ENCODE measurements at places on chromosomes 7 and 10.

- no peak for DNase-seq
Observed at GRCh38 chr10:114489521-114490310, 85.4 kb upstream of the AFAP1L2 start.

DNA sequence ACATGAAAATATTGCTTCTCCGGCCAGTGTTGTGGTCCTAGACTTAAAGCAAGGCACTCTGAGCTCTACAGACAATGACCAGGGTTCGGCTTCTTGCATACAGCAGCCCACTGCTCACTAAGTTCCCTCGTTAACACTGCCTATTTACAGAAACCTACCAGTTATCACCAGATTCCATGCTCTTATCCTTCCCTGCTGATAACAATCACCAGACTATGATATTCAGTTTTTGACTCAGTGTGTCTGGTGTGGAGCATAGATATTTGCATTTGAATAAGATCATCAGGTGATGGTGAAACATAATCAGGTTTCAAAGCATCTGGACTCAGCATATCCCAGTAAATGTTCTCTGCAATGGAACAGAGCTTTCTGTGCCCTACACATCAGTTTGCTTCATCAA is 182.3 kb downstream of the SNX13 start:
- DNase-seq, result no peak

GRCh38 chr7:44881066-44881600 is 4.2 kb downstream of the PURB start:
- DNase-seq, result no peak

GRCh38 chr7:36747280-36748016 is 23.2 kb upstream of the AOAH start:
- DNase-seq, result no peak
